ENCODE measurements at places on chromosomes 7 and 10. TPM values are rescaled to one million over a fixed set of nuclear protein-coding genes. Genes with fewer than 3 reads are reported as not detected.

The ZNF736 gene
- total RNA-seq: not detected

DNA sequence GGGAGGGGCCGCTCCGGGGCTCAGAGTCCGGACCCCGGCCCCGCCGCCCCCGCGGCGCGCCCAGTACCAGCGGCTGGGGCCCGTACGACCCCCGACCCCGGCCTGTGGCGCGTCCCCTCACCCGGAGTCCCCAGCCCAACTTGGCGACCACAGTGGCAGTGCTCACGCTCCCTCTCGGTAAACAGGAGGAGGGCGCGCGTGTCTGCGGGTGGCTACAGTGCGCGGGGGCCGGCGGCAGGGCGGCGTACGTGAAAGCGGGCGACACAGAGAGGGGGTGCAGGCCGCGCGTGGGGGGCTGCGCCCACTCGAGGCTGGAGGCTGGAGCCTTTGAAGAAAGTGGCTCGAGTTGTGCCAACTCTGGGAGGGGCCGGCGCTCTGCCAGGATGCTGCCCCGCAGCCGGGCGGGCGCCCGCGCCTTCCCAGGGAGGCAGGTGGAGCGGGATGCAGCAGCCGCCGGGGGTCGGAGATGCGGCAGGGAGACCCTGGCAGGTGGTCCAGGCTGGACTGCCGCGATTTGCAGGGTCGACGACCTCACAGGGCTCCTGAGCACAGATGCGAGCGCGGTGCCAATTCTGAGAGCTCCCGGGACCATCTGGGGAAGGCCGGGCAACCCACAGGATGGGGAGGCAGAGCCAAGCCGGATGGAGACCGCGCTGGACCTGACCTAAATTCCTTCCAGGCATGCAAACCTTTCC lies 655 bp downstream of the PTPRE start:
- H3K27ac ChIP-seq: no peak overlapping the region
- H3K27me3 ChIP-seq: peaks cover 53% of the 10 kb centered on the region
- H3K4me1 ChIP-seq: no peaks in the 10 kb centered on the region
- no peaks in the 10 kb centered on the region for H3K36me3 ChIP-seq
- peak overlapping the region; percentile 40 for H3K4me3 ChIP-seq
- no peak for DNase-seq

DNA sequence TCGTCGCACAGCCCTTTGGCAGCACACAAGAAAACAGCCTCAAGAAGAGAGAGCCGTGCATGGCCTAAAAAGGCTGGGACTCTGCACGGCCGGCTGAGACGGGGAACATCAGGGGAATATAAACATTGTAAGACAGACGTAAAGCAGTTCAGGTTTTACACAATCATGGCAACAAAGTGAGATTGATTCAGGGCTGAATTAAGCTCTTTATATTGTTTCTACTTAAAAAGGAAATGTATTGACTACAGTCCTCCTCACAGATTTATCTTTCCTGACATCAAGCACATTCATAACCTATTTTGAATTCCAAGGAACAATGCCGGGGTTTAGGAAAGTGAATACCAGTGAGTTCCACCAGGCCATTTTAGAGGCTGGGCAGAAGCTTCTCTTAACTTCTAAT lies 25.2 kb downstream of the SORBS1 start:
- H3K4me3 ChIP-seq: no peak overlapping the region
- H3K36me3 ChIP-seq: no peaks in the 10 kb centered on the region
- H3K27me3 ChIP-seq: no peaks in the 10 kb centered on the region
- peaks cover 85% of the 10 kb centered on the region for H3K4me1 ChIP-seq
- H3K27ac ChIP-seq: no peak overlapping the region
- no peak for DNase-seq

The NME8 gene
- total RNA-seq: not detected

The ITPRID1 gene
- not detected for total RNA-seq

- H3K27me3 ChIP-seq: no peaks in the 10 kb centered on the region
- no peaks in the 10 kb centered on the region for H3K36me3 ChIP-seq
- H3K4me1 ChIP-seq: no peaks in the 10 kb centered on the region
These were observed 40.6 kb downstream of the MAGI2 start for GRCh38 chr7:79412915-79413314.
